T-helper 2 cell treated with Interferon-gamma antibody and Interleukin-4, amounts not matched to agents 100 ng/mL and 5 ng/mL, for 36 hours (primary cell): ENCODE measurements at places on chromosomes 4 and X. TPM values are rescaled to one million over a fixed set of nuclear protein-coding genes. Genes with fewer than 3 reads are reported as not detected.

Gene MBNL3
- total RNA-seq: 25.9 and 30.4 TPM in 2 replicates

Gene FGFR3
- 0.30 and 0.91 TPM in 2 replicates for total RNA-seq

Gene DKK2
- total RNA-seq: not detected in 2 replicates

Gene HSFX3
- total RNA-seq: not detected in 2 replicates

Gene CSN3
- not detected in 2 replicates for total RNA-seq

Gene ATOH1
- not detected in 2 replicates for total RNA-seq

Gene PNMA6F
- total RNA-seq: not detected in 2 replicates

Gene USP17L24
- total RNA-seq: not detected in 2 replicates

Gene TEX13D
- total RNA-seq: not detected in 2 replicates

Gene HTR2C
- total RNA-seq: not detected in 2 replicates

Gene ETDA
- not detected in 2 replicates for total RNA-seq

Gene NEK1
- total RNA-seq: 15.8 and 18.4 TPM in 2 replicates

Gene TNIP3
- total RNA-seq: 0.34 and 0.93 TPM in 2 replicates

Gene TMSB15A
- total RNA-seq: 0.39 and 0.50 TPM in 2 replicates

Gene ADH1A
- total RNA-seq: not detected in 2 replicates

Gene DDX53
- total RNA-seq: not detected in 2 replicates

Gene KLF8
- total RNA-seq: 19.6 and 21.3 TPM in 2 replicates

Gene GUCY1A1
- total RNA-seq: not detected in 2 replicates

Gene MGARP
- total RNA-seq: 0.16 TPM in 1 of 2 replicates, not detected in the other

Gene ZCCHC18
- total RNA-seq: 0.20 and 0.48 TPM in 2 replicates

Gene NAP1L2
- 2.4 and 2.9 TPM in 2 replicates for total RNA-seq

Gene YIPF7
- total RNA-seq: not detected in 2 replicates

Gene IQCM
- not detected in 2 replicates for total RNA-seq

Gene TLR8
- not detected in 2 replicates for total RNA-seq
